ENCODE measurements at places on chromosomes 1 and 21.

GRCh38 chr1:102163799-102164198 lies 167.1 kb upstream of the OLFM3 start:
- DNase-seq, result no peak

- no peak for DNase-seq
Observed at GRCh38 chr21:38467374-38467773, 30.9 kb downstream of the ERG start.

- no peak for DNase-seq
Observed at GRCh38 chr21:46371204-46372013, 47.5 kb downstream of the PCNT start.

GRCh38 chr1:91804546-91805023 lies 81.4 kb downstream of the TGFBR3 start:
- DNase-seq, result peak; percentile 52

DNA sequence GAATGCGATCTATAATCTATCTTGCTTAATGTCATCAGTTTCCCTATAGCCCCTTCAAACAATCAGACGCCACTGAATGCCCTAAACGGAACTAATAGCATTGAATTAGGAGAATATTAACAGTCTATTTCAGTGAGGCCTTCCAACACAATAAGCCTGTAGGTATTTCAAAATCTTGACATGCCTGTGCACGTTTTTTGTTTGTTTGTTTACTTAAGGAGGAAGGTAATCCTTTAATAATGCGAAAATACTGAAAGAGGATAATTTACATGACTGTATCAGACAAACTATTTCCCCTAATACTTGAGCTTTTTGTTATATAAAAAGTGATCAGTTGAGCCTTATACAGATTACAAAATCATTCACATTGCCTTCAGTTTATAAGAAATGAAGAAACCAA lies 29.0 kb upstream of the JAK1 start:
- DNase-seq, result no peak

GRCh38 chr1:43783671-43784205 lies 76.4 kb downstream of the ST3GAL3 start:
- DNase-seq, result no peak

DNA sequence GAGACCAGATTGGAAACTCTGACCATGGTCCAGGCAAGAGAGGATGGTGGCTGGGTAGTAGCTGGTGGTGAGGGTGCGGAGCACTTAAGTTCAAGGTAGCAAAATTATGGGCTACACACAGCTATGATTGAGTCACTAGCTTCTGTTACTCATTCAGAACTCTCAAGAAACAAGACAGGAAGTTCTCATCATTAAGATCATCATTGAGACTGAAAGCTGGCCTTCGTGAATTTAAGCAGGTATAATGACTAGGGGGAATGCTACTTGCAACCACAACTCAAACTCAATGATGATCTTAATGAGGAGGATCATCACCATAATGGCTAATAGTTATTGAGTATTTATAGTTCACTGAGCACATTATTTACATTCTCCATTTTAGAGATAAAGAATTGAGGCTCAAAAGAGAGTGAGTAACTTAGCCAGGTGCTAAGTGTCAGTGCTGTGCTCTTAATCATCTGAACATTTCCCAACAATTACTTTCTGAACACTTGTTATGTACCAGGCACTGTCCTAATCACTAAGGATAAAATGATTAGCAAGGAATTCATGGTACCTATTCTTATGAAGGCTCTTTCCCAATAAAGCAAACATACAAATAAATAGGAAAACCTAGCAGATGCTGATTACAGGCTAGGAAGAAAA lies 286.3 kb upstream of the C1orf105 start:
- no peak for DNase-seq

DNA sequence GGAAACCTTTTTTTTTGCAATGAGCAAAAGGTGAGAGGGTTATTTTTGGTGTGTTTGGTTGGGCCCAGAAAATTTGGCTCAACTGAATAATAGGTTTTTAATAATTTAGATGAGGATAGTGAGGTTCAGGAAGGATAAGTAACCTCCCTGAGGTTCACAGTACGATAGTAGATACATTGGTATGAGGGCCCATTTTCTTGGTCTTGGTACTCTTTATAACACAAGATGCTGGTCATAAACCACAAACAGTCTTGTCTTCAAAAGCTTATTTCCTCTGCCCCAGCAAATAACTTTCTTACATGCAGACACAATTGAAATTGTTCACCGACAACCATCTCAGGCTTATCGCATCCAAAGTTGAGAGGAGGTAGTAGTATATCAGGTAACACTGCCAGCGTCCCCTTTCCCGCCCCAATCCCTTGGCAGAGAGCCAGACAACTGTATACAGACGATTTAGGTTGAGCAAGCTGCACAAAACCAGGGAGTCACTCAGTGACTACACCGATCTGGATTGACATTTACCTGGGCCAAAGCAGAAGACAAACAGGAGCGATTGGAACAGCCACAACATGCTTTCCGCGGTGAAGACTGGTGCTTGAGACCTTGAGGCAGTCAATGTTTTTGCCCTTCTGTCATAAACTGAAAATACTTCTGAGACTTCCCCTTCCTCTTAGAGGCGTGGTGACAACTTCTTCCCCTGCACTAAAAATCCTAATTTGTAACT lies at the start of gene SLAMF6:
TSS of gene SLAMF6 (minus strand) at position 634 of the 724 bp plus-strand sequence. CDS start at position 571, 63 bp downstream.
- DNase-seq, result peak; percentile 7

DNA sequence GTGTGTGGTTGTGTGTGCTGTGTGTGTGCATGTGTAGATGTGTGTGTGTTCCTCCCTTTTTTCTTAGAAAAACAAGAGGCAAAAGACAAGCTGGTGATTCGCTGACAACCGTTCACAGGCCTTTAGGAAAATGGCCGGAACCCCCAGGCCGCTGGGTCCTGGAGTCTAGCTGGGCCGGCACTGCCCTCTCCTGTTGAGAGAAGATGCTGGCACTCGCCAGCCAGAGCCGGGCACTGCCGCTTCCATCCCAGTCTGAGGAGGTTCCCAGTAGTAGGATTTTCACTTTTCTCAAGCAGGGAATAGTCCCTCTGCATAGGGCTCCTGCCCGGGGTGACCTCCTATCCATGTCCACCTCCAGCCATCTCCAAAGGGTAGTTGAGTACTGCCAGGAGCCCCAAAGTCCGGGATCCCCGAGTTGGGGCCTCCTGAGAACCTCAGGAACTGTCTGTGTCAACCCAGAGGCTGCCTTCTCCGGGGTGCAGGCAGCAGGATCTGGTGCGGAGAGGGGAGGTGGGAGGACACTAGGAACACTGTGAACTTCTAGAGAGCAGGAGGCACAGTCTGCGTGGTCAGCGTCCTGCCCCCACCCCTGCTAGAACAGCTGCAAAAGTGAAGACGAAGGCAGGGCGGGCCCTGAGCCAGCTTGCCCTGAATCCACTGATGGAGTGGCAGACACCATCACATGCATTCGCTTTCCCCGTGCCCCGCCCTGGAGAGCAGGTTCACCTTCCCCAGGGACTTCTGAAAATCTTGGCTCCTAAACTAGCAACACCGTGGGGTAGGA lies 44.1 kb upstream of the ARHGEF16 start:
- no peak for DNase-seq

DNA sequence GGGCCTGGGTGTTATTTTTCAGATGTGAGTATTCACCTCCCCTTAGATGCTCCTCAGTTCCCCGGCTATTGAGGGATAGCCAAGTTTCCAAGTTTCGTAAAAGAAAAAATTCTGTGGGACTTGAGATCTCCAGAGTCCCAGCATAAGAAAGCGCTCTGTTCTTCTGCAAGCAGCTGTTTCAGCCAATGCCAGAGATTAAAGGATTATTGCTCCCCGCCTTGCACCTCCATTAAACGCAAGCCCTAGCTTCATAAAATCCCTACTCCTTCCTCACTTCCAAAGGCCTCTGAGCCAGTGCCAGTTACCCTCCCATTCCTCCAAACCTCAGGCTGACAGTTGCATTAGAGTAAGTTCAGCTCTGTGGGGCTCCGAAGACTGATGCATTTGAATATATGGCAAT lies 56.4 kb downstream of the CHIA start:
- DNase-seq, result no peak

DNA sequence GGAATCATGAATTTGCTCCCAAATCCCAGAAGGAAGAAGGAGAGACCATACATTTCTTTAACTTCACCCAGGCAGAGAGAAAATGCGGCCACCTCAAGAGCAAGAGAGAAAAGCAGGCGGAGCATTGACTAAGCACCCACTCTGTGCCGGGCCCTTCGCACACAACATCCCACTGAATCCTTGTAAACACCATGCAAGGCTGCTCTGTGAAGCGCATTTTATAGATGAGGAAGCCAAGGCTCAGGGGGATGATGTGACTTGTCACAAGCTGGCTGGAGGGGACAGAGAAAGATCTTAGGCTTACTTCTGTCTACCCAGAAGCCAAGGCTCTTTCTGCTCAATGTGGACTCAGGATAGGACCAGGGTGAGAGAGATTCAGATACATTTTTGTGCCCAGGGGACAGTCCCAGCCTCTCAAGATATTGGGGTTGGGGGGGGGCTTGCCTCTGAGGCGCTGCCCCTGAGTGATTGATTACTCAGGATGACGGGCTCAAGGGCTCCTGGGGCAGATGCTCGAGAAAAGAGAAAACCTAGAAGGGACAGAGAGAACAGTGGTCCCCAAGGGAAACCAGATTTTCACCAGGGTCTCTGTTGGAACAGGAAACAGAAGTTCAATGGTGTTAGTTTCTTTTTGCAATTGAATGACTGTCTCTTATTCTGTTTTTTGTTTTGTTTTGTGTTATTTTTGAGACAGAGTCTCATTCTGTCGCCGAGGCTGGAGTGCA lies 19.5 kb downstream of the PADI2 start:
- no peak for DNase-seq

DNA sequence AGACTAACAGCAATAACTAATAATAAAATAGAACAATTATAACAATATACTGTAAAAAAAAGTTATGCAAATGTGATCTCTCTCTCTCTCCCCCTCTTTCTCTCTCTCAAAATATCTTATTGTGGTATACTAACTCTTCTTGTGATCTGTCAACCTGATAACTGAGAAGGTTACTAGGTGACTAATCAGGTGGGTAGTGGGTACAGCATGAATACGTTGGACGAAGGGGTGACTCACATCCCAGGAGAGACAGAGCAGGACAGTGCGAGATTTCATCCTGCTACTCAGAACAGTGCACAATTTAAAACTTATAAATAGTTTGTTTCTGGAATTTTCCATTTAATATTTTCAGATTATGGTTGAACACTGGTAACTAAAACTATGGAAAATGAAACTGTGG lies 257.5 kb downstream of the LRRC40 start:
- DNase-seq, result no peak

DNA sequence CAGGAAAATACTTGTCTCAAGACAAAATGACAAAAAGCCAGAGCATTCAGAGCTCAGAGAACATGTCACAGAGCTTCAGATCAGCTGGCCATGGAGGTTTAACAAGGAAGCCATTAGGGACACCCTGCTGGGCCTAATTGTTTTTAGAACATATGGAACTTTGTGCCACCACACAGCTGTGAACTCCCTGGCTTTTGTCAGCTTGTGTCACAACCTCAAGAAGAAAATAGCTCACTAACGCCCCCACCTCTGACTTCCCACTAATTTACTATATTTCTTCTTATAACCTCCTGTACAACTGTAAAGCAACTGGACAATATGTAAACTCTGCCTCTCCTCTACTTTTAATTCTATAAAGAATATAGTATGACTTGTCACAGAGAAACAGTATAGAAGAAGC lies 21.0 kb upstream of the TDRD10 start:
- no peak for DNase-seq
